ENCODE measurements at places on chromosomes 1 and 21. TPM values are rescaled to one million over a fixed set of nuclear protein-coding genes. Genes with fewer than 3 reads are reported as not detected.

Gene CLEC20A
- not detected for polyA plus RNA-seq

Gene CD1D
- polyA plus RNA-seq, result 1.3 TPM

Gene TRIM33
- polyA plus RNA-seq, result 25.7 TPM

Gene C1orf87
- polyA plus RNA-seq, result 0.80 TPM

Gene ERG
- polyA plus RNA-seq, result 16.4 TPM

Gene MYBPH
- polyA plus RNA-seq, result 278 TPM

Gene KLHDC8A
- polyA plus RNA-seq, result 0.15 TPM

Gene NBL1
- polyA plus RNA-seq, result 28.2 TPM

Gene L1TD1
- 0.80 TPM for polyA plus RNA-seq

Measured in forelimb muscle (tissue), 1 donor.